ENCODE measurements at places on chromosomes 3 and 15. TPM values are rescaled to one million over a fixed set of nuclear protein-coding genes. Genes with fewer than 3 reads are reported as not detected.

Gene TMEM158
- polyA plus RNA-seq: 0.41 TPM

Gene FGF12
- polyA plus RNA-seq: 26.5 TPM

Gene REC114
- not detected for polyA plus RNA-seq

Gene DNAH1
- polyA plus RNA-seq: 6.4 TPM

Gene FEZF2
- polyA plus RNA-seq: not detected

Gene TMCO5A
- polyA plus RNA-seq: not detected

Gene ZNF80
- polyA plus RNA-seq: not detected

Gene OXTR
- polyA plus RNA-seq: 0.17 TPM

Gene BCL2A1
- 1.0 TPM for polyA plus RNA-seq

Gene PCSK6
- polyA plus RNA-seq: 4.6 TPM

Gene HDAC11
- polyA plus RNA-seq: 15.9 TPM

Gene CAPN3
- polyA plus RNA-seq: 33.9 TPM

Gene SLC22A13
- 0.44 TPM for polyA plus RNA-seq

Gene SLMAP
- 65.8 TPM for polyA plus RNA-seq

Gene DCUN1D1
- polyA plus RNA-seq: 8.2 TPM

Gene C3orf49
- polyA plus RNA-seq: not detected

Gene SLC51B
- polyA plus RNA-seq: not detected

Gene PDZRN3
- 49.1 TPM for polyA plus RNA-seq

Gene DPPA2
- polyA plus RNA-seq: not detected

Gene KCNMB3
- polyA plus RNA-seq: 4.0 TPM

Gene MYL3
- polyA plus RNA-seq: 8,578 TPM

Gene GOLGA8S
- polyA plus RNA-seq: 0.66 TPM

Gene C3orf62
- 2.4 TPM for polyA plus RNA-seq

Gene IQCF5
- not detected for polyA plus RNA-seq

Gene DUOXA2
- not detected for polyA plus RNA-seq

Gene THBS1
- polyA plus RNA-seq: 12.9 TPM

Gene MESP2
- polyA plus RNA-seq: 0.73 TPM

Gene POMGNT2
- 16.8 TPM for polyA plus RNA-seq

Gene GOLGA6L10
- 5.3 TPM for polyA plus RNA-seq

Gene SH2D7
- not detected for polyA plus RNA-seq

Gene CFAP20DC
- polyA plus RNA-seq: 0.14 TPM

Gene PYGO1
- 1.2 TPM for polyA plus RNA-seq

Gene CCR8
- polyA plus RNA-seq: not detected

Gene DNAJB11
- 147 TPM for polyA plus RNA-seq

Gene SV2B
- polyA plus RNA-seq: 0.35 TPM

Gene RTP1
- not detected for polyA plus RNA-seq

Gene DNAH12
- polyA plus RNA-seq: 0.01 TPM

Gene EOMES
- 0.07 TPM for polyA plus RNA-seq

Gene GOLGA6D
- not detected for polyA plus RNA-seq

Gene LTF
- polyA plus RNA-seq: 2.6 TPM

Gene FBXO45
- 2.0 TPM for polyA plus RNA-seq

Gene ACAD11
- 7.6 TPM for polyA plus RNA-seq
